ENCODE measurements at places on chromosomes 1 and 21.

- no peak for DNase-seq
These were observed 237.8 kb downstream of the TRABD2B start for GRCh38 chr1:47759251-47759935.

- no peak for DNase-seq
These were observed 247.9 kb downstream of the FOXD2 start for GRCh38 chr1:47685763-47686066.

GRCh38 chr1:246067432-246068216 lies 439.5 kb downstream of the SMYD3 start:
- no peak for DNase-seq

DNA sequence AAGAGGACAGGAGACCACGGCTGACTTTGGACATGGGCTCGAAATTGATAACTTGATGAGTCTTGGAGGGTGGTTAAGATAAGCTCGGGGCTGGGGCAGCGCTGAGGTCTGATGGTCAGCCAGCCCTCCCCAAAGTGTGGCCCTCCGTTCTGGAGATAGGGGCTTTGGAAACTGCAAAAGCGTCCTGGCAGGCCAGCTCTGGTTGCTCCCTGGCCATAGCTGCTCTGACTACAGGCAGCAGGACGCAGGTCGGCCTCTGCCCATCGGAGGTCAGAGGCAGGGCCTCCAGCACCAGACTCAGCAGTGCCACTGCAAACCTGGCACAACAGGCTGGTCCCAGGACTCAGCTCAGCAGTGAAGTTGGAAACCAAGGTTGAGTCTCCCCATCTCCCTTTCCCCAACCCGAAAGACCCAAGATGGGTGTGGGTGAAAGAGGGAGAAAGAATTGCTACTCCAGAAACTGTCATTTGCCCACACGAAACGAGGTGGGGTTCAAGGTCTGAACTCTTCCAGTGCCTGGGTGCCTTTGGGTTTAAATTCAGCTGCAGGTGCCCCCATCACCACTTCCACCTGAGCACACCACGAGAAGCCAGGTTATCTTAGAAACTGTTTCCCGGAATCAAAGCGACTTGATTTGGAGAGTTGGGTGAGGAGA lies 4.8 kb downstream of the SIM2 start:
- DNase-seq, result no peak

DNA sequence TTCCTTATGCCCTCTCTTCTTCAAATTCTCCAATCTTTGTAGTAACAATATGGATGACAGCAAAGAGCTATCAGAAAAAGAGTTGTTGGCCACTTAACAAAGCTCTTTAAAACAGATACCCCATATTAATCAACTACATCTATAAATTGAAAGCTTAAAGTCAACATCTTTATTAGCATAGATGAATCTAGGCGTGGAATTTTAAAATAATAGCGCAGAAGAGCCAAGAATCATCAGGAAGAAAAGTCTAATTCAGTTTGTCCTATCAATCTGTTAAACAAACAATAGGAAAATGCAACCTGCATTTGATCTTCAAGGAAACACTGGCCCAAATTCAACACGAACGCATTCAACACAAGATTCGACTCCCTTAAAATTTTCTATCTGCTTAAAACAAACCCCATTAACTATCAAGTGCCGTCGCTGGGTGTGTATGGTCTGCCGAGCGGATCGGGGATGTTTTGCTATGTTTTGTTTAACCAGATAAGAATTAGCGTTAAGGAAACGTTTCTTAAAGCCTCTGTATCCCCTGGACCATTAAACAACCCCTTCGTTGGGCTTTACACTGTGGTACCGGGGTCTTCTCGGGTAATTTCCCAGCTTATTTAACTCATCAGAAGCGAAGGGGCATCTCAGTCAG lies 1.0 kb downstream of the LYST start:
- DNase-seq, result no peak

DNA sequence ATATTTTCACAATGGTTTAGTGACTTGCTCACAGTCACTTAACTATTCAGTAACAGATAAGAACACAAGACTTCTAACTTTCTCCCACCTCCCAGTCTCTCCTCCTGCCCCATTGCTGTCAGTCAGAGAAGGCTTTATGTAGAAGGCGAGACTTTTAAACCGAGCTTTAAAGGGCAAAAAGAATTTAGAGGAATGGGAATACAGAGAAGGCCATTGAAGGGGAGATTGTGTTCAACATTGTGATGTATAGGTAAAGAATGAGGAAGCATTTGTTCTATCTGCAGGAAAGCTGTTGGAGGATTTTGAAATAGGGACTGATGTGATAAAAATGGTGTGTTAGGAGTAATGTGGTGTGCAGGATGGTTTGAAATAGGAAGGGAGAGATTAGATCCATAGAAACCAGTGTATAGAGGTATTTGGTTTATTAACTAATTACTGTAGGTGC lies 7.3 kb downstream of the POU2F1 start:
- DNase-seq, result no peak

DNA sequence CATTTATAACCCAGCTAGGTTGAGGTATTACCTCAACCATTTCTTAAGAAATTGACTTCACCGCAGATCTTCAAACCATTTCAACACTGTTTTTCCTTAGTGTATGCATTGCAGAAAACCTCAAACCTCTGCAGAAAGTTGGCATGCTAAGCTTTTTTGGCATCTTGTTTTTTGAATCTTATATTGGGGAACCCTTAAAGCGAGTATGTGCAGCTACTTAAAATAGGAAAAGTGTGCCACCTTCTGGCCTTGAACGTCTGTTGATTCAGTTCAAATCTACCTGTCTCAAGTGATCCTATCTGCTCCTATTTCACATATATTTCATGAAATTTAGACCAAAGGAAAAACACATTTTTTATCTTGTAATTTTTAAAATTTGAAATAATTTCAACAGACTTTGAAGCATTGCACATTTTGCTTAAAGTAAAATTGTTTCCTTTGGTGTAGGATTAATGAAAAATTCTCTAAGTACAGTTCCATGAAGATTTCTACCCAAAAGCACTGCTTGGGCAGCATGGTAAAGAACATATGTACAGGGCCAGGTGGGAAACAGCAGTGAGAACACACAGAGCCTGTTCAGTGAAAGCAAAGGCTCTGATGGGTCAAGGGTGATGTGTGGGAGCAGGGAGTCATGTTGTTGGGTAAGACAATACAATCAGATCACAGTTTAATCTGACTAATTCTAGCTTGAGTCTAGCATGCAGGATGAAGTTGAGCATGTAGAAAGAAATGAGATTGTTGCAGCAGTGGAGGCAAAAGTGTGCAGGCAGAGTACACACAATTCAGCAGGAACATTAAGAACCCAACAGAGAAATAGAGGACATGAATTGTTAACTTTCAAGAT lies 17.2 kb downstream of the HENMT1 start:
- DNase-seq, result peak; percentile 47

DNA sequence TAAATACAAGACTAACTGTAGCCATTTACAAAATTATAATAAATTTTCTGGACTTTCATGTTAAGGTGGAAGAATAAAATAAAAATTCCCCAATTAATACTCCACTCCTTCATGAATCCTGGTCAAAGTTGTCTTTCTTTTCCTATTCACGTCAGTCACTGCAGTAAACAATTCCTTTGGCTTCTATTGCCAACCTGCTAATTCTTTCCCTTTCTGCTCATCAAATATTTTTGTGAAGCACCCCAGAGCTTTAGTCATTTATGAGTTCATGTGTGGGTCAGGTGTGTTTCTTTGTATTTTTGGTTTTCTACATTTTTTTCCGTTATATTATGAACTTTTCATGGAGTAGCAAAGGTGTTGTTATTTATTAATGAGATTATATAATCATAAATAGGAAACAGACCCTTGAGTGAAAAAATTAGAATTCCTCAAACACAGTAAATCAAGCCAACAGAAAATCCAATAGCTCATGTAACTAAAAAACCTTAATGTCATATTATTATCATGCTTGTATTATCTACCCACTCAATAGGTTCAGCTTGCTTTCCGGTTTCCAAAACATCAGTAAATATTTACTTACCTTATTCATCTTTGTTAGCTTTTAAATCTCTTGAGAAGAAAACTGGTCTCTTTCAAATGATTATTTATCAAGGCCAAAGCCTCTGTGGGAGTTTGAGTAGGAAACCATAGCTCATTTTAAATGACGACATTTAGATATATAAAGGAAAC lies 29.6 kb upstream of the PLA2G4A start:
- no peak for DNase-seq

DNA sequence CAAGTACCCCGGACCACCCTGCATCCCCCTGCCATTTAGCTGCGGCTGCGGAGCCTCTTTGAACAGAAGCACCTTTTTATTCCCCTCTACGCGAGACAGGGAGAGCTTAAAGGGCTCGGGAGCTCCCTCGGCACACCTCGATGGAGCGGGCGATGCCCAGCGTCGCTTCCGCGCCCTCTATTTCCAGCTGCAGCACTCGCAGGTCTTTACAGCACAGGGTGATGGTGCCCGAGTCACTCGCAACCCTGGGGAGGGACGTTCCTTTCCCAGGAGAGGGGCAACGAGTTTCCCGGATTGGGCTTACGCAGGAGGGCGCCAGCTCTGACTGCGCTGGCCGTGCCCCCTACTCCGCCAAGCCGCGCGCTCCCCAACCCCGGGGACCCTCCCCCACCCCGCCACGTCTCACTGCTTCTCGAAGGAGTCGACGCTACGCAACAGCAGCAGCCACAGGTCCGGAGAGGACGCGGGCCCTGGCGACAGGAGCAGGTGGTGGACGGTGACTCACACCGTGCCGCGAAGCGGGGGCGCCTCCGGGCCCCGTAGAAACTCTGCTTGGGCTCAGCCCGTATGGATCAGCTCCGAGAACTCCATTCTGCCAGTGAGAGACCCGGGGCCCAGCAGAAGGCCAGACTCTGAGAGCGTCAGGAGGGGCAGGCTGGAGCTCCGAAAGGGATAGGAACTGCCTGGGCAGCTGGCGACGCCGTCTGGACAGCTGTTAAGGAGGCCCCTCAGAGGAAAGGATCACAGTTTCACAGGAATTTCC lies 5.8 kb upstream of the FAM167B start:
- DNase-seq, result peak; percentile 86

DNA sequence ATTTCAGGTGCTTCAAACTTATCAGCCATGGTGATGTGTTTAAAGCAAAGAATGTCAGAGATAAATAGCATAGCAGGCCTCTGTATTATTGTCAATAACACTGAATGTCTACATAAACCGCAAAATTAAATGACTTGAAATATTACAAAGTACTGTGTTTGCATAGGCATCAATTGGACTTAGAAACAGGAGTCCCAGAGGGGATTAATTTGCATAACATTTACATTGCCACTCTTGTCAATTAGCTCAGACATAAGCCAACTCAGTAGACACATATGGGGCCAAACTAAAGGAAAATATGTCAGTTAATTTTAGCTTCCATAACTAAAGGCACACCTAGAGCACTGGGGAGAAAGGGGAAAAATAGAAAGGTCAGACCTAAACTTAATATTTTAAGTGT lies 814.5 kb upstream of the NEGR1 start:
- no peak for DNase-seq

DNA sequence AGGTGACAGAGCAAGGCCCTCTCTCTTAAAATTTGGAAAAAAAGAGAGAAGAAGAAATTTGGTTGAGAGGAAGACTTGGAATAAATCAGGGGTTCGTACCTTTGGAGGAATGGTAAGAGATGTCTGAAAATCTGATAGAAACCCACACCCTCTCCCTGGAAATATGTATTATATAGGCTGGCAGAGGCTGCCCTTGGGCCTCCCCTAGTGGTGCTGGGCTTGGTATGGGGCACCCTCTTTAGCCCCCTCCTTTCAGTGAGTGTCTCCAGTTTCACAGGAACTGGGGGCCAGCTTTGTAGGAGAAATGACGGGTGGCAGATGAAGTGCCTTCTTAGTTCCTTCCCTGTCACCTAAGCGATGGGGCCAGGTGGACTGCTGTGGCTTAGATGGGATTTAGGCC lies 82.9 kb upstream of the SLC2A1 start:
- DNase-seq, result no peak

GRCh38 chr1:99240621-99241020 lies 23.7 kb upstream of the PLPPR4 start:
- DNase-seq, result no peak

- no peak for DNase-seq
These were observed 20.9 kb downstream of the TTC3 start for GRCh38 chr21:37093977-37094376.

- DNase-seq, result no peak
These were observed 48.0 kb downstream of the MAN1C1 start for GRCh38 chr1:25664357-25665199.

- no peak for DNase-seq
These were observed 120.6 kb downstream of the PTBP2 start for GRCh38 chr1:96842215-96842614.

GRCh38 chr1:54610048-54610447 lies 13.3 kb downstream of the FAM151A start:
- no peak for DNase-seq

All from DMS79 (cell line).